ENCODE measurements at places on chromosomes 5 and 9.

DNA sequence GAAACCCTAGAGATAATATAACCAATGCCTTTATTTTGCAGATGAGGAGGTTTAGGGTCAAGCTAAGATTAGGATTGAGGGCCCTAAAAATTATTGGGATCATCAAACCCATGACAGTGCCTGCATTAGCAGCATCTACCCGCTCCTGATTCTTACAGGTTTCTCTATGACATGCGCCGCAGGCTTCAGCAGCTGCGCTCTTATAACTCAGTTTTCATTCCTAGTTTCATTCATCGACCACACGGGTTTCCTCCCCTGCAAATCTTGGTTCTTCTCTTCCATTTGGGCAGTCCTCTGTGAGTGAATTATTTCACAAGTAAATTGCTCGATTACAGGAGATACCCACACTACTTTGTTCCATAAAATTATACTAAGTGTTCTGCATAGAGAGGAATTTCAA, 137.2 kb downstream of the SLC24A2 start:
- DNase-seq, result no peak

DNA sequence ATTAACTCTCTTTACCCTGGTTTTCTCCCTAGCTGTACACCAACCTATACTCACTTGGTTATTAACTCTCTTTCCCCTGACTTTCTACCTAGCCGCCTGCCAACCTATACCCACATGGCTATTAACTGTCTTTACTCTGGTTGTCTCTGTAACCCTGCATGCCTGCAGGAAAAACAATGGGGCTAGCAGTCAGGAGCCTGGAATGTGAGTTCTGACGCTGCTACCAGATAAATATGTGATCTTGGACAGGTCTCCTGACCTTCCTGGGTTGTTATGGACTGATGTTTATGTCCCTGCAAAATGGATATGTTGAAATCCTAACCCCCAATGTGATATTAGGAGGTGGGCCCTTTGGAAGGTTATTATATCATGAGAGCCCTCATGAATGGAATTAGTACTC, 119.2 kb downstream of the SMARCA2 start:
- DNase-seq, result no peak

GRCh38 chr5:140258016-140258415, 44.9 kb downstream of the PFDN1 start:
- no peak for DNase-seq

- DNase-seq, result no peak
These were observed 8.9 kb downstream of the ZBTB34 start for GRCh38 chr9:126869368-126869767.

- no peak for DNase-seq
These were observed 87.5 kb downstream of the TRPM6 start for GRCh38 chr9:74800226-74800625.

DNA sequence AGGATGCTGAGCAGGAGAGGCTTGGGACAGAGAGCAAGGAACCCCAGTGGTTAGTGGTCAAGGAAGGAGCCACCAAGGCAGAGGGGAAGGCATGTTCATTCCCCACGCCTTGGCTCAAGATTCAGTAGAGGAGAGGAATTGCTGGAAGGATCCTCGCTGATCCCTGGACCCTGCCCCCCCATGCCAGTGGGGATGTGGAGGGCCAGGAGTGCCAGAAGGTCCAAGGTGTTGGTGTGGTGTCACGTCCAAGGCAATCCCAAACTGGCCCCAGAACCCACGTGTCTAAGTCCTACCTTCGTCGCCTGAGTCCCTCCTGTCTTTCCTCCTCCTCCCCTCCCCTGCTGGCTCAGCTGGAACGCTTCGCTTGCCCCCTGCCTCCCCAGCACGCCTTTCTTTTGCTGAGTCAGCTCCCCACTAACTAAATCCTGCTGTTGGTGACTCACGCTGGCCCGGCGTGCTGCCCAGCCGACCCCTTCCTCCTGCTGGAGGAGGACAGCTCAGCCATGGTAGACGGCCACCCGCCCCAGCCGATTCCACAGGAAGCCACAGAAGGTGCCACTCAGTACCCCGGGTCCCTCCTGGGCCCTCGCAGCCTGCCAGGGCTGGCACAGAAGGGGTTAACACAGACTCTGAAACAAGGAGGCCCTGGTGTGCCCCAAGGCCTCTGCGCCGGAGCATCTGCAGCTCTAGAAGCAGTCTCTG, 37.6 kb upstream of the ORM1 start:
- DNase-seq, result no peak

DNA sequence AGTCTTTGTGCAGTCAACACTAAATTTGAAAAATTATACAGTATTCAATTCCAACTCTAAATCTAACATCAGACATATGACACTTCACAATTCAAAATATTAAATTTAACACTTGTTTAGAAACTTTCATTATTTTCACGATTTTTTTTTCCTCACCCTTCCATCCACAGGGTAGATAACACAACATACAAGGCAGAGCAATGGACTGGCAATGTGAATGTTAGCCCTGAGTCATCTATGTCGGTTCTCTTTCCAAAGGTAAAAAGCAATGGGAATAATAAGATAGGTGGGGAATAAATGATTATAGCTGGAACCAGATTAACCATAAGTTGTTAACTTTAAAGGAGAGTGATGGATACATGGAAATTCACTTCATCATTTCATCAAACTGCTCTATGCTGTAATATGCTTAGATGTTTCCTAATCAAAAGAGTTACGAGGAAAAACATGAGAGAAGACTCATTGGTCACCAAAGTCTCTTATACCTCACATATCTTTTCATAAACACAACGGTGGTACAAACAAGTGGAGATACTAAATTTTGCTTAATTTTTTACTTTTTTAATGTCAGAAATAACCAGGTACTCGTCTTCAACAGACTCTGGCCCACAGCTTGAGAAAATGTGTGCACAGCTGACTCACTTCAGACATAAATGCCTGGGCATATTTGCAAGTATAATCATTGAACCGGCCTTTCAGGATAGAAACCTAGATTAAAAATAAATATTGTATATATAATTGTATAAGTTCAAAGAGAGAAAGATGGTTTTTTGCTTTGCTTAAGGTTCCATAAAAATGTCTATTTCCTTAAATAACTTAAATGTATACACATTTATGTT, 23.0 kb downstream of the RFX3 start:
- DNase-seq, result no peak

- no peak for DNase-seq
These were observed 37.0 kb downstream of the TNFSF8 start for GRCh38 chr9:114893221-114894010.

DNA sequence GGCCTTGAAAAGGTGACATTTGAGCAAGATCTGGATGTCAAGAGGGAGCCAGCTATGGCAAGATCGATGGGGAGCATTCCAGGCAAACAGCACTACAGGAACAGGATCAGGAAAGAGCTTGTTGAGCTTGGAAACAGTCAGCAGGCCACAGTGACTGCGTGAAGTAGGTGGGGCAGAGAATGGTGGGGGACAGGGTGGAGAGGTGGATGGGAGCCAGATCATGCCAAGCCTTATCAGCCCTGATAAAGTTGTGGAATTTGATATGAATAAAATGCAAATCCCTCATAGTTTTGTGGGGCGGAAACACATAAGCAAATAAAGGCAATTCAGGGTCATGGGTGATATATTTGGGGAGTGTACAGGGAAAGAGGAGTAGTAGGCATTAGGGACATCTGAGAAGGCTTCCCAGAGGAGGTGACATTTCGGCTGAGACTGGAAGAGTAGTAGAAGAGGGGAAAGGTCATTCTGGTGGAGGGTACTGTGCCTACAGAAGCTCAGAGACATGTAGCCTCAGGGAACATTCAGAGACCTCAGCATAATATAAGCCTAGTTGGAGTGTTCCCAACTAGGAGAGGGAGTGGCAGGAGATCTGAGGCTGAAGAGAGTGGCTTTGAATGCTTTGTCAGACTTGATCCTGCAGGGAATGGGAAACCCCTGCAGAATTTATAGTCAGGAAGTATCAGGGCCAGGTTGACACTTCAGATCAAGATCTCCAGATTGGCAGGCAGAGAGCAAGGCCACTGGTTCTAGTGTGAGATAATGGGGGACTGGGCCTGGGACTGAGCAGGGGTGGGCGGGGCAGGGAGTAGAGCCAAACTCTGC, 9.7 kb upstream of the CYSTM1 start:
- DNase-seq, result no peak

DNA sequence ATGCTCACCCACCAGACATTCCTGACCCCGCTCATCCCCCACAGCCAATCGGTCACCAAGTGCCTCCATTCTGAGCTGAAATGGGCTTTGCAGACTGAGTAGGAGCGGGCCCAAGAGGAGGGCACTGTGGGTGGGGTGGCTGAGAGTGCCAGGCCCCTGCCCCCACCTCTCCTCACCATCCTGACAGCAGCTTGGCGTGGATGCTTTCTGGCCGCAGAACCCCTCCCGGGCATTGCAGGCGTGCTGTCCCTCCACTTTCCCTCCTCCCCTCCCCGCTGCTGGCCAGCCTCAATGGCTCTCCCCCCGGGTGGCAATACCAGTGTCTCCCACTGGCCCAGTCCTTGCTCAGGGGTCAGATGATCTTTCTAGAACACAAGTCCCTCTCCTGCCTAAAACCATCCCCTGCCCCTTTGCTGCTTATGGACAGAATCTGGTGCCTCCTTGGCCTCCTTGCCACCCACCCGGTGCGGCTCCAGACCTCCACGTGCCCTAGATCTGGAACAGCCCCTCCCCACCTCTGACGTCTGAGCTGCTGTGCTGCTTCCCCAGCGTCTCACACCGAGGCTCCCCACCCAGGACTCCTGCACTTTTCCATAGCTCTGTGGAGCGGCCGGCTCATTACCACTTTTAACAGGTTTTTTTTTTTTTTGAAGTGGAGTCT, 6.1 kb downstream of the FLT4 start:
- no peak for DNase-seq

DNA sequence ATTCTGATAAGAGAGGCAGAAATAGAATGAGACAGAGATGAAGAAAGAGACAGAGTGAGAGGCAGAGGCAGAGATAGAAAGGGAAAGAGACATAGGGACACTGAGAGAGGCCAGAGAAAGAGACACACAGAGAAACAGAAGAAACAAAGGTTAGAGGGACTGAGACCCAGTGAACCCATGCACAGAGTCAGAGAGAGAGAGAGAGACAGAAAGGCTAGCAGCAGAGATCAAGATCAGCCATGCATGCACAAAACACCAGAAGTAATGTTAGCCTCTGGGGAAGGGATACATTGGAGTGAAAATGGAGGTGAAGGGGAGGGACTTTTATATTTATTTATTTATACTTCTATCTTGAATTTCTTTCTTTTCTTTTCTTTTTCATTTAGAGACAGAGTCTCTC, 14.1 kb upstream of the SPARC start:
- no peak for DNase-seq

- DNase-seq, result no peak
These were observed 64.4 kb downstream of the NUDT12 start for GRCh38 chr5:103498211-103498610.

GRCh38 chr5:115723220-115723619, 93.2 kb downstream of the CDO1 start:
- DNase-seq, result no peak

DNA sequence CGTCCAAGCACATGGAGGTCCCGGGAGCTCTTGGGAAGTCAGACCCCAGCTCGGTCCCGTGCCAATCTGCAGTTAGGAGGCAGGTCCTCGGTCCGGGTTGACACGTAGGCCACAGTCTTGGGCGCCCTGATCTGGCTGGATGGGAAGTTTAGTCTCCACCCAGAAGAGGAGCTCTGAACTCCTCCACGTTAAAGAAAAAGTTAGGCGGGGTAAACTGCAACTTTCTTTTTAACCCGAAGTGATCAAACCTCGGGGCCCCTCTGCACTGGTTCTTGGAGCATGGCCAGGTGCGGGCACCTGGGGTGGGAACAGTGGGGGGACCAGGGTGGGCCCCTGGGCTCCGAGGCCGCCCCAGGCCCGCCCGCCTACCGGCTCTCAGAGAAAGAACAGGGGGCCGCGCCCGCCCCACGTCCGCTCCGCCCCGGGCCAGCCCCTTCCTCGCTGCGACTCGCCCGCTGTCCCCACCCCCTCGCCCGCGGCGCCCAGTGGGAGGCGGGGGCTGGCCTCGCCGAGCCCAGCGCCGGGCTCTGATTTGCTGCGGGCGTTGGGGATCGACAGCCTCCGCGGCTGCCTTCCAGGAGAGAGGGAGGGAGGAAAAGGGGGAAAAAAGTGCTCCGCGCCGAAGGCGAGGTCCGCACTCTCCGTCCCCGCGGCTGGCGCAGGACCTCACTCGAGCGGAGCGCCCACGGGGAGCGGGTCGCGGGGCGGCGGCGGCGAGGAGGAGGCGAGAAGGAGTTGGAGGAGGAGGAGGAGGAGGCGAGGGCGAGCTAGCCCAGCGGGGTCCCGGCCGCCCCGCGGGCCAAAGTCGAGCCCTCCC, at the start of gene COL5A1:
Gene COL5A1 (plus strand): TSS at position 631 of the 817 bp plus-strand sequence. CDS start 385 bp downstream, outside the sequence.
- DNase-seq, result peak; percentile 48

DNA sequence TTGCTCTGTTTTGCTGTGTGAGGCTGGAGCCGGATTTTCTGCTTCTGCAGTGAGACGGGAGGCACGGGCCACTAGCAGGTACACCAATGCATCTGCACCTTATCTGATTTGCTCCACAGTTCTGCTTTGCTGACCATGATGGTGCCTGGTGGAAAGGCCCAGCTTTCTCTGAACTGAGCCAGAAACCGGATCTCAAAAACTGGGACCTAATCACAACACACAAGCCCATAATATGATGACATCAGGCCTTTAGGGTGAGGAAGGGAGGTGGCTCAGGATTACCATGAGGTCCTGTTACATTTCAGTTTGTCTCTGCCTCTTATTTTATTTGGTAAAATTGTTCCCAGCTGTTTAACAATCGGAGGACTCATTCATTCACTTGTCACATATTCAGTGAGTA, 49.8 kb downstream of the FGF1 start:
- DNase-seq, result no peak

All from cerebellum (tissue), 4 donors.